Type B pancreatic cell (in vitro differentiated cells): ENCODE measurements at places on chromosomes 16 and 17. TPM values are rescaled to one million over a fixed set of nuclear protein-coding genes. Genes with fewer than 3 reads are reported as not detected.

DNA sequence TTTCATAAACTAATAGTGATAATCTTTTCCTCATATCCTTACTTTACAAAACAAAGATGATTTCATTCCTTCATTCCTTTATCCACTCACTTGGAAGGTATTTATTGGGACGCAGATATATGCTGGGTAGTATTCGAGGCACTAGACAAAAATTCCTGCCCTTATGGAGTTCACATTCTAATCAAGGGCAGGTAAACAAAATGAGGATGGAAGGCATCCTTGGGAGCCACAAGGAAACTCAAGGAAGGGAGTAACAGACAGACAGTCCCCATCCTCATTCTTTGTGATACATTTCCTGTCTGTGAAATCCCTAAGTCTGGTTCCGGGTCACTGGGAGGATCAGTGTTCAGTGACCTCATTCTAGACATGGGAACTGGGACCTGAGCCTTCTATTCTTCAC is 45.2 kb downstream of the SLC6A2 start:
- DNase-seq, result no peak

DNA sequence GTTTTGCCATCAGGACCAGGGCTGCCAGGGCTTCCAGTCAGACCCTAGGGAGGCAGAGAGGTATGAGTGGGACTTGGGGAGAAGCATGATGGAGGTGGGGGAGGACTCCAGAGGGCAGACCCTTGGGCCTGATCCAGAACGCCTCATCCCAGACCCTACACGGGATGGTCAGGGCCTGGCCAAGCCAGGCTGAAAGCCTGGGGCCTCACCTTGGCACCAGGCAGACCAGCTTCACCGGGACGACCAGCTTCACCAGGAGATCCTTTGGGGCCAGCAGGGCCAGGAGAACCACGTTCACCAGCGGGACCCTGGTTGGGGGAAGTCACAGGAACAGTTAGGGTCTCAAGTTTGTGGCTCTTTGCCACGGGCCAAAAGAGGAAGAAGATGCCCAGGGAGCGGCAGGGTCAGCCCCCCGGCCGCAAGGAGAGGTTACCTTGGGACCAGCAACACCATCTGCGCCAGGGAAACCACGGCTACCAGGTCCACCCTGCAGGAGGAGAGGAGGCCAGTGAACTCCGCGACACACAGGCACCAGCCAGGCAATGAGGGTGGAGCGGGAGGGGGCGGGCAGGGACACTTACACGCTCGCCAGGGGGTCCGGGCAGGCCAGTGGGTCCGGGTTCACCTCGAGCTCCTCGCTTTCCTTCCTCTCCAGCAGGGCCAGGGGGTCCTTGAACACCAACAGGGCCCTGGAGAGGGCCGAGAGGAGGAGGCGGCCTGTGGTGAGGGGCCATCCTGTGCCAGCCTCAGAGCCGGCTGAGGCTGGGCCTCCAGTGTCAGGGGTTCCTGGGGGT is 7.1 kb downstream of the COL1A1 start:
- no peak for DNase-seq

GRCh38 chr16:68724797-68725196 is 12.3 kb upstream of the CDH1 start:
- DNase-seq, result no peak

DNA sequence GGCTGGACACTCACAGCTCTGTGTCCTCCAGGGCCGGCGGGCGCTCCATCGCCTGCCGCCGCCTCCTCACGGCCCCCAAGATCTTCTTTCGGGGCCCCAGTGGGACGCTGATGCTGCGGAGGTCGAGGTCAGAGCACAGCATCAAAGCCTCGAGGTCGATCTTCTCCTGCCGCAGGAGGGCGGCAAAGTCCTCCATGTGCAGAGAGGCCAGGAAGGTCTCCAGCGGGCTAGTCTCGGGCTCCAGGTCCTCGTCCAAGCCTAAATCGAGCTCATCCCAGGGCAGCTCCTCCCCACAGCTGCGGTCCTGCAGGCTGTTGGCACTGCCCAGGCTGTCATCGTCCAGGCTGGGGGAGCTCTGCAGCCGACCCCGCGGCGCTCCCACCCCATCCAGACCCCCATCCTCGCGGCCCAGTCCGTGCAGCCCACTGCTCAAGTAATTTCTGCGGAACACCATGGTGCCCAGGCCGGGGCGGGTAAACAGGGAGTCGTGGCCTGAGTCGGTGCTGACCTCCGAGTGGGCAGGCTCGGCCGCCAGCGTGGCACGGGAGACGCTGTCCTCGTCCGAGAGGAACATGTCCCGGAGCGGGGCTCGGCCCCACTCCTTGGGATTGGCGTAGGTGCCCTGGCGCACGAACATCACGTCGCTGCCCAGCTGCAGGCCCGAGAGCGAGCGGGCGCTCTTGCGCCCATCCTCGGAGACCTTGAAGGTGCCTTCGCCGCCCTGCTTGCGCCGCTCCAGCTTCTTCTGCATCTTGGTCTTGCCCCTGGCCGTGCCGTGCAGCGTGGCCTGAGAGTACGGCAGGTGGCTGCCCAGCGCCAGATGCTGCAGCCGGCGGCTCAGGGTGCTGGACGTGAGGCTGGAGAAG is 3.4 kb downstream of the USH1G start:
- DNase-seq, result no peak

Gene MVP
- total RNA-seq, result 27.4 and 46.3 TPM in 2 replicates

Gene HS3ST2
- total RNA-seq, result 0.12 and 0.51 TPM in 2 replicates
